ENCODE measurements at places on chromosomes 11 and 22.

DNA sequence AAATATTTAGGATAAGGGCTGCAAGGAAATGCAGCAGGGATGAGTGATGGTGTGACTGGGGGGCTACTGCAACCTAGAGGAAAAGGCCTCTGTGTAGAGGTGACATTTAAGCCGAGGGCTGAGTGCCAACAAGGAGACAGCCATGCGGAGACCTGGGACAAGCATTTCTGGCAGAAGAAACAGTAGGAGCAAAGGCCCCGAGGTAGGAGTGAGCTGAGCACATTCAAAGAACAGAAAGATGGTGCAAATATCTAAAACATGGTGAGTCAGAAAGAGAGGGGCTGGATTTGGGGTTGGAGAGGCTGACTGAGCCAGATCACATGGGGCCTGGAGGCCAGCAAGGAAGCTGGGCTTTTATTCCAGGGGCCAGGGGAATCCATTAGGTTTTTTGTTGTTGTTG, 55.1 kb upstream of the INCENP start:
- no peak for DNase-seq

- no peak for DNase-seq
Observed at GRCh38 chr11:118615282-118615975, 8.0 kb downstream of the PHLDB1 start.

DNA sequence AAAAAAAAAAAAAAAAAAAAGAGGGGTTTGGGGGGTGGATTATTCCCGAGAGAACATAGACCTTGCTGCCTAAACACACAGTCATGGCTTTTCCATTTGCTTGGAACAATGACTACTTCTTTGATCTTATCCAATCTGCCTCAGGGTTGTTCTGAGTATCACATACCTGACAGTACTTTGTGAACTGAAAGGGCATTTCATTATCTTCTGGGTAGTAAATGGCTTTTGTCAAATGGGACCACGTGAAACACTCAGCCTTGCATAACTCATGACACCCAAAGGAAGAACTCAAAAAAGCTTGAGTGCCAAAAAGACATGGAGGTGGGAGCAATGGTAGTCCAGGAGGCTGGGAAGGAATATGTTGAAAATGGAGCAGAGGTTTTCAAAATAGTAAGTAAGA, 123.2 kb upstream of the BID start:
- DNase-seq: no peak

- DNase-seq: no peak
Observed at GRCh38 chr11:130859886-130860285, 56.4 kb downstream of the SNX19 start.

- DNase-seq: peak; percentile 92
Observed at GRCh38 chr11:2377511-2378443, 667 bp downstream of the CD81 start.
